ENCODE measurements at places on chromosomes 2 and 18.

DNA sequence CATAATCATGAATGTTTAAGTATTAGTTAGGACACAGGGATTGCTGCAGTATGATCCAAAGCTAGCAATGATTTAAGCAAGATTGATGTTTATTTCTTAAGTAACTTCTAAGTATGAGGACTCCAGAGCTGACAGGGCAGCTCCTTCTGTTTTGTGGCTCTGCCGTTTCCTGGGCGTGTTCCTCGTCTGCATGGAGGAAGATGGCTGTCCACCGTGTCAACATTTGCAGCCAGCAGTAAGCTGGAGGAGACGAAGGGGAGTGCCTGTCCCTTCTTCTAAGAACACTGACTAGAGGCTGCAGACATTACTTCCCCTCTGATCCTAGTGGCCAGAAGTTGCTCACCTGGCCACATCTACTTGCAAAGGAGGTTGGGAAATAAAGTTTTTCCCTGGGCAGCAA lies 144.1 kb downstream of the MYO1B start:
- DNase-seq, result no peak

DNA sequence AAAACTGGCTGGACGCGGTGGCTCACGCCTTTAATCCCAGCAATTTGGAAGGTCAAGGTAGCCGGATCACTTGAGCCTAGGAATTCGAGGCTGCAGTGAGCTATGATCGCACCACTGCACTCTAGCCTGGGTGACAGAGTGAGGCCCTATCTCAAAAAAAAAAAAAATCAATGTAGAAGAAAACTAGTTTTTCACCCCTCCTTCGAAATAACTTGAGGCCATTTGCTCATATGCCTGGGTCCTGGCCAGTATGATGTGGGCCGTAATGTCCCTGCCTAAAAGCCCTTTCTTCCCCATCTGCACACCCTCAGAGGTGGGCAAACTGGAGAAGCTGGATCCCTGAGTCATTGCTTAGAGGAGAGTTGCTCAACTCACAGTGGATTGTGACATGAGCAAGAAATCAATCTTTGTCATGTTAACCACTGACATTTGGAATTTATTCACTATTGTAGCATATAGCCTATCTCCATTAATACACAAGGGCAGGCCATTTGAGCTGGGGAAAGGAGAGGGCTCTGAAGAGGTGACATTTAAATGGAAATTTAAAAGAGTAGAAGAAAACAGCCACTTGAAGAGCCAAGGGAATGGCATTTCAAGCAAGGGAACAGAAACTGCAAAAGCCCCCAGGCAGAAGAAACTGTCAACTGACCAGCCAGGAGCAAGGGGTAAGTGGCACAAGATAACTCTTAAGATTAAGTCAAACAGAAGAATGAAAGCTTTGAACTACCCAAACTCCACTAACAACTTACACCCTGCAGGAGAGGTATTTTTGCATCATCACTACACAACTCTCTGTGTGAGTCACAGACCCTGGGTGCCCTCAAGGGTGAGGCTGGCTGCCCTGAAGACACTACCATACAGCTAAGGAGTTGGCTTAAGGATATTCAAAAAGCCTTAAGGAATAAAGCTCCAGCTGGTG lies 7.6 kb upstream of the METTL21A start:
- no peak for DNase-seq

- DNase-seq, result no peak
Measured at GRCh38 chr2:23002234-23002633, 382.7 kb upstream of the KLHL29 start.

DNA sequence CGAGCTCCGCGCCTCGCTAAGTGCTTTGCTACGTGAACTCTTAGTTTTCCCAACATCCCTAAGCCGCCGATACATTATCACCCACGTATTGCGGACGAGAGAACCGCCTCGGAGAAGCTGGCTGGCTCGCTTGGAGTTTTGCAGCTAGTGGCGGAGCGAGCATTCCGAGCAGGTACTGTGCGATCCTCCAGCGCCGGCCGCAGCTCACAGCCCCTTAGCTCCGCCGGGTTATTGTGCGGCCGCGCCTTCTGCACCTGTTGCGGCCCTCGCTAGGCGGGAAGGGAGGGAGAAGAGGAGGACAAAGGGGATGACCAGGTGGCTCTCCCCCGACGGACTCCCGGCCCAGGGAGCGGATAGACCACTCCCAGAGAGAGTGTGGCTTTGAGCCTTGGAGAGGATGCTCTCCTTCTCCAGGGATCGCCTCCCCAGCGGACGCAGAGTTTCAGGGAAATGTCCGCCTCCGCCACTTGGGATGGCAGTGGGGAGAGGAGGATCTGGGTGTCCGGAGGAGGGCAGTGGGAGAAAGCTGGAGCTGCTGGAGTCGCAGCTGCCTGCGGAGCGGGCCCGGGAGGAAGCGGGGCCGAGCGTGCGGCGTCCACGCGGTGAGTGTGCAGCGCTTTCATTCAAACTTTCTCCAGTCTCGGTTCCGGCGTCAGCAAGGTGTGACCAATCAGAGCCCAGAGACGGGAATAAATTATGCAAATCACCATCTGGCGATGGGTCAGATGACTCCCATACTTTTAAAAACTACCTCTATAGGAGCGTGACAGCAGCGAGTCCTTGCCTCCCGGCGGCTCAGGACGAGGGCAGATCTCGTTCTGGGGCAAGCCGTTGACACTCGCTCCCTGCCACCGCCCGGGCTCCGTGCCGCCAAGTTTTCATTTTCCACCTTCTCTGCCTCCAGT lies at the start of gene LIPG:
LIPG (plus strand) TSS at position 769 of the 905 bp plus-strand sequence. CDS start 252 bp downstream, outside the sequence.
- no peak for DNase-seq

DNA sequence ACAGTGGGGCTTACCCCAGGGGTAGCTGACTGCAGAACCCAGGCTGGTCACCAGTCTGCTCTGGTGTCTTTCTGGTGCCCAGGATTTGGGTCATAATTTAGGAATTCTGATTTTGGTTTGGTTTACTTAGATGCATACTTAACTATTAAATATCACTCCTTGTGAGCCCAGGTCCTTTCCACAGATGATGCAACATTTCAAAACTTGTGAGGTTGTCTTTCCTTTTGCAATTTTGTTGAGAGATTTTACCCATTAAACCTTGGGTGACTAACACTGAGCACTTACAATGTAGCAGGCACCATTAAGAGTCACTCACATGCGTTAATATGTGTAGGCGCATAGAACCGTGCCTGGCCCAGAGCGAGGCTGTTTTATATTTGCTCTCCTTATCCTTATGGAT lies 61.8 kb upstream of the RPL31 start:
- DNase-seq, result no peak

- no peak for DNase-seq
Measured at GRCh38 chr2:174117951-174118930, 130.1 kb downstream of the OLA1 start.
